ENCODE measurements at places on chromosomes 3 and 15.

- DNase-seq, result no peak
Observed at GRCh38 chr15:40314723-40315276, 7.1 kb upstream of the PLCB2 start.

GRCh38 chr3:62875558-62876002 is 364 bp upstream of the CADPS start:
- DNase-seq, result no peak

GRCh38 chr15:66942649-66943390 is 122.6 kb upstream of the SMAD3 start:
- DNase-seq, result no peak

DNA sequence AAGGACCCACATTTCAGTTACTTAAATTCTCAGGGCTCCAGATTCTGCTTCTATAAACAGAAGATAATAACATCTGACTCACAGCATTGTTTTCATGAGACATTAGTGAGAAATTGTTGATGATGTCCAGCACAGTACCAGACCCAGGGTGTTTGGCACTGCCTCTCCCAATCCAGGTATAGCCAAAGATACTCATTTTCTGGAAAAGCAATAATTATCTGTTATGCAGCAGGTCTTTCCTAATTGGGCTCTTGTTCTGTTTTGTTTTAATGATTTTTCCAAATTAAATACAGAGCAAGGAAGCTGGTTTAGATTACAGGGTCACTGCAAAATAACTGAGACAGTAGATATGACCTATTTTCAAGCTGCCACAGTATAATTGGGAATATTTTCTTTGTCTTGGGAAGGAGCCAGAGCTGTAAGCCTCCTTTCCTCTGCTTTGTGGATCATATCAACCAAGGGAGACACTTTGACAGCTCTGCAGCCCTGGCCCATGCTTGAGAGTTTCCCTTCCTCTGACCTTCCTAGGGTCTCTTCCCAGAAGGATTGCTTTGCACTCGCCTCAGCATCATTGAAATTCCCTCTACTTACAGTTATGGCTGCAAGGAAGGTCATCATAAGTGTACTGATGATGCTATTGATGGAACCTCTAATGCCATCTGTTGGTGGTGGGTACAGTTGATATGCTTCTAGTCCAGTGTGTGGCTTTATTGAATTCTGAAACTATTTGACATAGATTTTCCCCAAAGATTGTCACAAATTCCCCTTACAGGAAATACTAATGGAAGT is 522.4 kb upstream of the ADAMTS9 start:
- DNase-seq, result peak; percentile 42

- no peak for DNase-seq
Observed at GRCh38 chr3:189143771-189144170, 28.0 kb upstream of the TPRG1 start.
